ENCODE measurements at places on chromosomes 3 and 15.

GRCh38 chr15:84023636-84024035, 211.9 kb upstream of the GOLGA6L4 start:
- peak; percentile 16 for DNase-seq

DNA sequence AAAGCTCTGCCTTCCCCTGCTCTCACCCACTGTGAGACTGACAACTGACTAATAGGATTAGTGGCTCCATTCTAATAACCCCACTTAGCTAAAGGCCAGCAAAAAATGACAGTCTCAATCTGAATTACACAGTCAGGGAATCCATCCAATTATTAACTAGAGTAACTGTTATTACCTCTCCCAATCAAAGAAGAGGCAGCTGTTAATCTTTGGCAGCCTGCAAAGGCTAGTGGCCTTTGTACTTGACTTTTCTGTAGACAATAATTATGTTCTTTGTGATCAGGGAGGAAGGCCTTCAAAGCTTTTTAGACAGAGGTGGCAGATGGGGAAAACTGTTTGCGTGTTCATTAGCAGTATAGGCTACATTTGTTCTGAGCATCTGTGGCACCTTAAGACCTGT, 177.7 kb downstream of the ISL2 start:
- DNase-seq, result no peak

DNA sequence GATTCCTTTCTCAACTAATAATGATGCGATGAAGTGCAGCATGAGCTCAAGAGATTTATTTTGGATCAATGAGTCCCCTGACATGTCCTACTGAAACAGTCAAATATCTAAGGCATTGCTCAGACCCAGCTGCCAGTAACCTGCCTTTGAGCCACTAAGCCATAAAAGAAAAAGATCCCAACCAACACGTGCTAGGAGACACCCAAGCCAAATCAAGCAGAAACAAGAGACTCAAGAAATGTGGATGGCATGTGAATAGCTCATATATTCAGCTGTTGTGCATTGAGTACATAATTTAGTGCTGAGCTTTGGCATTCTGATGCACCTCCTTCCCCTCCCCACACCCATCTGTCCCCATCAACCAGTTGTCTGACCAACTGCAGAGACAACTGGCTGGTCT, 29.2 kb downstream of the GJD2 start:
- DNase-seq, result no peak

GRCh38 chr3:65439641-65440284, 599.0 kb downstream of the MAGI1 start:
- no peak for DNase-seq

- DNase-seq, result no peak
Measured at GRCh38 chr3:46672349-46672695, 21.2 kb downstream of the ALS2CL start.

DNA sequence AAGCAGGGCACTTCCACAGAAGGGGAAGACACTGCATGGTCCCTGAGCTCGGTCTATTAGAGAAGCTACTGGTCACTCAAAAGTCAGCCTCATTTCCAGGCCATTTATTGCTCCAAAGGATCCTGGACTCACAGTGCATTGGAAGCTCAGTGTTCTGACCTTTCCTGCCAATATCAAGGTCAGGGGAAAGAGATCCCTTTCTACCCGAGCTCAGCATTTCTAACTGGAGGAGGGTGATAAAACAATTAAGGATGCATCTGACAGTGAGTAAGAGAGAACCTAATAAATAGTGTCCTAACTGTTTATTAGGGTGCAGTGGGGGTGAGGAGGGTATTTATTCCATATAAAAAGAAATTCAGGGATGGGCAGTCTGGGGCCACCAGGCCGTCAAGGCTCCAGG, 26.8 kb upstream of the INSYN1 start:
- no peak for DNase-seq

- no peak for DNase-seq
Measured at GRCh38 chr15:101397521-101398003, 91.9 kb downstream of the PCSK6 start.

DNA sequence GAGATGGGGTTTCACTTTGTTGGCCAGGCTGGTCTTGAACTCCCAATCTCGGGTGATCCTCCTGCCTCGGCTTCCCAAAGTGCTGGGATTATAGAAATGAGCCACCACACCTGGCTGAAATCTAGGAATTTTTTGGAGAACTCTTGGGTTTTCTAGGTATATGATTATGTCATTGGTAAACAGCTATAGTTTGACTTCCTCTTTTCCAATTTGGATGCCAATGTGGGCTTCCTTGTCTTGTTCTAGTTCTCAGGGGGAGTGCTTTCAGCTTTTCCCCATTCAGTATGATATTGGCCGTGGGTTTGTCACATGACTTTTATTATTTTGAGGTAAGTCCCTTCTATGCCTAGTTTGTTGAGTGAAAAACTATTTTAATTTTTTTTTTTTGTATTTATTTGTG, 17.9 kb downstream of the KCNMB3 start:
- DNase-seq, result no peak

GRCh38 chr3:189664311-189664710, 33.1 kb downstream of the TP63 start:
- DNase-seq, result no peak

- DNase-seq, result no peak
Measured at GRCh38 chr15:66715181-66715624, 13.2 kb downstream of the SMAD6 start.

- DNase-seq, result peak; percentile 37
Measured at GRCh38 chr3:179558742-179559364, 3.9 kb upstream of the ACTL6A start.

DNA sequence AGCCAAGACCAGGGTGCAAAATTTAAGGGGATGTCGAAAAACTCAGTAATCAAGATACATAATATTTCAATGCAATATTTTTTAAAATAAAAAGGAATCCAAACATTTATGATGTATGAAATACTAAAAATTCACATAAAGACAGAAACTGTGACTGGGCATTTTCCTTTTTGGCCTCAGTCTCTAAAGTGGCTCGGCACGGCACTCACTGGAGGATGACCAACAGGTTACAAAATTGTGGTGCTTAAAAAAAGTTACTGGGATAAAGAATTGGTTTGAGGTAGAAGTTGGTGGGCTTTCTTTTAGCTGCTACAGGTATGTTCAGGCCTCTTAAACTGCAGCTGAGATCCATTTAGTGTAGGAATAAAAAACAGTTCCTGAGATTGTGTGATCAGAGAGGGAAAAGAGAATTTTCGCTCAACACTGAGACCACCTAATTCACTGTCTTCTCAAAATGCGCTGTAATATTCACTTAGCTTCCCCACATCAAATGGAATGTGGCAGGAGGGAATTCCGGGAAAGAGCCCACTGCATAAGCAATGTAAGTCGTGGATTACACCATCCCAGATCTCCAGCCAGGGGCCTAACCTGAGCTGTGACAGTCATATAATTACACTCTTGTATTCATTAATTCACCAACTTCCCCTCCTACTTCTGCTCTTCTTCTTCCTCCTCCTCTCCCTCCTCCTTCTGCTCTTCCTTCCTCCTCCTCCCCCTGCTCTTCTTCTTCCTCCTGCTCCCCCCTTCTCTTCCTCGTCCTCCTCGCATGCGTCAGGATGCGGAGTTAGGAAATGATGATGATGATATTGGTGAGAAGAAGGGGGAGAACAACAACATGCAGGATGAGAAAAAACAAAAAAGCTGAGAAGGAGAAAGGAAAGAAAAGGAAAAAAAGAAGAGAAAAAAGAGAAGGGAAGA, 45.9 kb downstream of the HES1 start:
- no peak for DNase-seq

DNA sequence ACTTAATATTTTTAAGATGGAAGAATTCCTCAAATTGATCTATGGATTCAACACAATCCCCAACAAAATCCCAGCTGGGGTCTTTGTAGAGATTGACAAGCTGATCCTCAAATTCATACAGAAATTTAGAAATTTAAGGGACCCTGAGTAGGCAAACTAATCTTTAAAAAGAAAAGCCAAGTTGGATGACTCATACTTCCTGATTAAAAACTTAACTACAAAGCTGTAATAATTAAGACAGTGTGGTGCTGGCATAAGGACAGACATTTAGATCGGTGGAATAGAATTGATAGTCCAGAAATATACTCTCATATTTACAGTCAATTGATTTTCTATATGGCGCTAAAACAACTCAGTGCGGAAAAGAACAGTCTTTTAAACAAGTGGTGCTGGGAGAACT, 11.6 kb downstream of the FAM162A start:
- DNase-seq, result no peak

- DNase-seq, result peak; percentile 35
Measured at GRCh38 chr3:127673191-127674100, 694 bp downstream of the ABTB1 start.

DNA sequence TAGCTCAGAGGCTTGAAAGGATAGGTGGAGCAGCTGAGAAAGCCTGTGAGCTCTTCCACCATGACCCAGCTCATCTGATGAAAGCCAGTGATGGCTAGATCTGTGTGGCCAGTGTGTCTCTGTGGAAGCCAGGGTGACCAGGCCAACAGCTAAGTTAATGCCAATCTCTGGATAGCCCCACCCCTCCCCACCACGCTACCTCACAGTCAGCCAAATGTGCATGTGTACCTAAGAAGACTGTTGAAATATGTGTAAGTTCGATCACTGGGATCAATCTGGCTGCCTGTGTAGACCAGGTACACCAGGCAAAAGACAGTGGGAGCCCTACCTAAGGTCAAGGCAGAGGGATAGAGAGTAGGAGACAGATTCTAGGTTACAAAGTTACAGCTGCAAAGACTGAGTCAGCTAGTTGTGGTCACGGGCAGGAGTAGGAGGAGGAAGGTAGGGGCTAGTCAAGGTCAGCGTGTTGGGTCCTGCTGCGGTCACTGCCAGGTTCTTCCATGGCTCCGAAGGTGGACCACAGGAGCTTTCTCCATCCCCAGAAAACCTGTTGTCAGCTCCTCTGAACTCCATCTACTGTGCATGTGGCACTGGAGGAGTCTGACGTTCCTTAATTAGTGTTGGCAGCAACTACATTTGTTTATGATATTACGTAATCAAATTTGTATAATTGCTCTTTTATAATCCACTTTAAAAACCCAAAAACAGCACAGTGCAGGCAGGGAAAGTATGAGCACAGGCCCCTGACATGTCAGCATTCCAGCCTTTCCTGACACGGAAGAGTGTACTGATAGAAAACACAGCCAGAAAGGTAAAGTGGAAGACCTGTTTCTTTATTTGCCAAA, 318.0 kb downstream of the CLSTN2 start:
- no peak for DNase-seq

DNA sequence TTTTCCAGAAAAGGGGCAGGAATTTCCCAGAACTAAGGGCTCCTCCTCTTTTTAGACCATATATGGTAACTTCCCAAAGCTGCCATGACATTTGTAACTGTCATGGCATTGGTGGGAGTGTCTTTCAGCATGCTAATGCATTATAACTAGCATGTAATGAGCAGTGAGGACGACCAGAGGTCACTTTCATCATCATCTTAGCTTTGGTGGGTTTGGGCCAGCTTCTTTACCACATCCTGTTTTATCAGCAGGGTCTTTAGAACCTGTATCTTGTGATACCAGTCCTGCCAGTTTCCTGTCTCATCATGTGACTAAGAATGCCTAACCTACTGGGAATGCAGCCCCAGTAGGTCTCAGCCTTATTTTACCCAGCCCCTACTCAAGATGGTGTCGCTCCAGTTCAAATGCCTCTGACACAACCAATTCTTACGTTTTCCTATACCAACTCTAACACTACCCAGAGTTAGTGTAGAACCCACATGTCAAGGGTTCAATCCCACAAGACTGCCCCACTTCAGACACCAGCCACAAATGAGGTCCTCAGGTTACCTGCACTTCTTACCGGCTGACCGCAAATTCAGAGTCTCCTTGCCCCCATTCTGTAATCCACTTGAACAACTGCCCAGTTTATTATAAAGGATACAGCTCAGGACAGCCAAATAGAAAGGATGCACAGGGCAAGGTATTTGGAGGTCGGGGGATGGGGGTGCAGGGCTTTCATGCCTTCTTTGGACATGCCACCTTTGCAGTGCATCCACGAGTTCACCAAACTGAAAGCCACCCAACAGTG, 17.7 kb downstream of the FOXB1 start:
- no peak for DNase-seq

Data from stimulated activated CD4-positive, alpha-beta T cell treated with anti-CD3 and anti-CD28 coated beads, Interleukin-4, amount 100 ng/mL, for 48 hours (primary cell).